ENCODE measurements at places on chromosomes 1 and 21.

DNA sequence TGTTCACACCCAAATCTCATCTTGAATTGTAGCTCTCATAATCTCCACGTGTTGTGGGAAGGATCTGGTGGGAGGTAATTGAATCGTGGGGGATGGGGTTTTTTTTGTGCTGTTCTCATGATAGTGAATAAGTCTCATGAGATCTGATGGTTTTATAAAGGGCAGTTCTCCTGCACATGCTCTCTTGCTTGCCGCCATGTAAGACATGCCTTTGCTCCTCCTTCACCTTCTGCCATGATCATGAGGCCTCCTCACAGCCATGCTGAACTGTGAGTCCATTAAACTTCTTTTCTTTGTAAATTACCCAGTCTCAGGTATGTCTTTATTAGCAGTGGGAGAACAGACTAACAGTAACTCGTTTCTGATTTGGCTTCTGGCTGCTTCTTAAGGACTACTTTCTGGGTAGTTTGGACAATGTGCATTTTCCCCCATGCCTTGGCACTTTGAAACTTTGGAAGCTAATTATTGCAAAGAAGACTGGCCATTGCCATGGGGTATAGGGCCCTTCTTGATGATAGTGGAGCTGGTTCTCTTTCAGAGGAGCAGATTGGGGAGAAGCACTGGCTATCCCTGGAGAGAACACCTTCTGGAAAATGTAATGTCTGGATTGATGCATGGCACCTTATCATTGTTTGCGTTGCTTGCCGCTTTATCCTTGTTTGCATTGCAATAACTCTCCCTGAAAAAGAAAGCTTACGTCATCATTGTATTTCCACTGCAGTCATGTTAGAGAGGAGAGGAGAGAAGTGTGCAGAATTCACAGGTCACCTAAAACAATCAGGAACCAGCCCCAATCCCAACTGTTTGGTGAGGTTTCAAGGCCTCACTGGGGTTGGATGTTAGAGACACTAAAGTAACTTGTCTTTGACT, 5.9 kb downstream of the CNIH3 start:
- no peak for DNase-seq

DNA sequence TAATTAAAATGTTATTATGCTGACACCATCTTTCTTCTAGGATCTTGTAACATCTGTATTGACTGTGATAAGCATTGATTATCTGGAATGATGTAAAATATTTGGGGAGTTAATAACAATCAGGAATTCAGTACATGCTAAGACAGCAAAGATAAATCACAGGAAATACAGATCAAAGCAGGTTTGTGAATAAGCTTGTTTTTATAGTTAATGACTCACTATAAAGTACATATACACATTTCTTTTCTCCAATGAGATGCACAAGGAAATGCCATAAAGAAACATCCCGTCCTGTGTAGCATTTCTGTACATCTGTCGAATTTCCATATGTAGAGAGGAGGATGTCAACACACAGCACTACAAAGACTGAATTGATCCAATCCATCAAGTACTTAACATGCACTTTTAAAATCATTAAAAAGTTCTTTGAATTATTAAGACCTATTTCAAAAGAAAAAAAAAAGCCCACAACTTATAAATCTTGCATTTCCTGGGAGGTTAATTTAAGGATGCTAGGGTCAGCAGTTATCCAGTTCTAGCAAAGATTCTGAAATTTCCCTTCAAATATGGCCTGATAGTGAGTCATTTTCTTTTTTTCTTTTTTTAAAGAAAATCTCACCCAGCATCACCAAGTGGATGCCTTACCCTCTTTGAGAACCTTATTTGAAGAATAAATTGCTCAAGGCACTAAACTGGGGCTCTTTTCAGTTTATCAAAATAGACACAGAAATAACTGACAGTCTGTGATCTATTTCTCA, 243.2 kb upstream of the NR5A2 start:
- no peak for DNase-seq

- no peak for DNase-seq
These were observed 79.5 kb upstream of the GREM2 start for GRCh38 chr1:240691501-240691900.

- no peak for DNase-seq
These were observed 480.4 kb upstream of the ZRANB2 start for GRCh38 chr1:71561206-71561605.

DNA sequence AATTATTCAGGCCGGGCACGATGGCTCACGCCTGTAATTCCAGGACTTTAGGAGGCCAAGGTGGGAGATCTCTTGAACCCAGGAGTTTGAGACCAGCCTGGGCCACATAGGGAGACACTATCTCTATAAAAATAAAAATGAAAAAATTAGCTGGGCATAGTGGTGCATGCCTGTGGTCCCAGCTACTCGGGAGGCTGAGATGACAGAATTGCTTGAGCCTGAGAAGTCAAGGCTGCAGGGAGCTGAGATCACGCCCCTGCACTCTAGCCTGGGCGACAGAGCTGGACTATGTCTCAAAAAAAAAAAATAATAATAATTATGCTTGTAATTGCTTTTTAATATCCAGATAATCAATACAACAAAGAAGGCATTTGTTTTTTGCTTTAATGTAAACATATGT, 91.3 kb downstream of the RIPK4 start:
- no peak for DNase-seq

- no peak for DNase-seq
These were observed 18.5 kb upstream of the GBP3 start for GRCh38 chr1:89041119-89041641.

DNA sequence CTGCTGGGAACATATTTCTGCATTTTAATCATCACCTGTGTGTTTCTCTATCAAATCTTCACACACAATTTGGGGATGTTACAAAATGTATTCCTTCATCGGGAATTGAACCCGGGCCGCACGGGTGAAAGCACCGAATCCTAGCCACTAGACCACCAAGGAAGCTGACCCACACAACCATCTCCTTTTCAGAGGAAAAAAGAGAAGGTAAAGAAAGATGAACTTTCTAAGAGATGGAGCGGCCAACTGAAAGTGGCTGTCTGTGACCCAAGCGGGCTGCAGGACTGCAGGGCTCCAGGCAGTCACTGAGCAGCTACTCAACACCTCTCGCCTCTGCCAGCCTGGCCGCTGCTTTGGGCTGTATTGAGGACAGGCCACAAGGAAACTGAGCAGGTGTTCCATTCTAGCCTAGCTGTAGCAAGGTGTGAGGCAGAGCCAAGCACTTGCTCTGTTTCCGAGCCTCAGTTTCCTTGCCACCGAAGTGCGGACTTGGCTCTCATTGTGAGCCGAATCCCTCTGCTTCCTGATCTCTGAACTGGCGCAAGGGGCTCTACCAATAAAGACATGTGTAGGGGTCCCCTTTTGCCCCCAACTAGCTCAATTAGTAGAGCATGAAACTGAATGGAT, 156.9 kb upstream of the NBPF11 start:
- DNase-seq, result no peak

- no peak for DNase-seq
These were observed 131.9 kb downstream of the VAV3 start for GRCh38 chr1:107833061-107833460.

GRCh38 chr1:37317870-37318467, 156.4 kb upstream of the ZC3H12A start:
- no peak for DNase-seq

DNA sequence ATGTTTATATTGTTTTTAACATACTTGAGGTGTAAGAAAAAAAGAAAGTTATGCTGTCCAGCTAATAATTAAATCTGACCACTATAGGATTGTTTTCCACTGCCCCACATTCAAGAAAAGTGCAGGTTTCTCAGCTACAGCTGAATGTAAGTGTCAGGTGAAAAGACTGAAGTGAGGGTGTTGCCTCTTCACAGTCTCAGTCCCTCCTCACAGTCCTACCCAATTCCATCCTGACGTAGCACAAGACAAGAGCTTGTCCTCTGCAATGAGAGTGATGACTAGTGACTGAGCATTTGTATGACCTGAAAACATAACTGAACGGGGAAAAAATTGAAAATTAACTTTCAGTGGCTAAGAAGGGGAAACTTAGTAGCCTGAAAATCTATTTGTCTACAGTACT, 1039.5 kb downstream of the ADGRL2 start:
- DNase-seq, result no peak

DNA sequence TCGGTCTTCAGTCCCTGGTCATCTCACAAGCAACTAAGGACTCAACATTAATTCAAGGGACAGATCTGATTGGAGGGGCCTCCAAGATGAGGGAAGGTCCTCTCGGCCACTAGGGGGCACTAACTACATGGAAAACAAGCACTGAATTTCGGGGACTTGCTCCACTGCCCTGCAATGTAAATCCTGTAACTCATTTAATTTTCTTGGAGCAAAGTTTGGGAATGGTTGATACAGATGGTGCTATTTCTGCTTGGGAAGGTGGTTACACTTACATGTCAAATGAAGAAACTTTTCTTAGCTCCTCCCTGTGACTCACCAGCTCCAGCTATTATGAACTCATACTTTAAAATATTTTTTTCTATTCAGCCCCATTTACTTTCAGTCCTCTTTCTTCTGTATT, 97.4 kb upstream of the KCNJ15 start:
- DNase-seq, result no peak

- DNase-seq, result no peak
These were observed 1.3 kb upstream of the SYT6 start for GRCh38 chr1:114154963-114155322.

GRCh38 chr1:50023292-50024159, at the start of gene AGBL4:
AGBL4 (minus strand) TSS chr1:50023954.
- DNase-seq, result no peak

- no peak for DNase-seq
These were observed 113.1 kb upstream of the BMP8A start for GRCh38 chr1:39378377-39378776.

GRCh38 chr1:172351754-172352161, 68.7 kb upstream of the C1orf105 start:
- DNase-seq, result no peak

GRCh38 chr1:200714504-200715187, 24.0 kb upstream of the CAMSAP2 start:
- no peak for DNase-seq

DNA sequence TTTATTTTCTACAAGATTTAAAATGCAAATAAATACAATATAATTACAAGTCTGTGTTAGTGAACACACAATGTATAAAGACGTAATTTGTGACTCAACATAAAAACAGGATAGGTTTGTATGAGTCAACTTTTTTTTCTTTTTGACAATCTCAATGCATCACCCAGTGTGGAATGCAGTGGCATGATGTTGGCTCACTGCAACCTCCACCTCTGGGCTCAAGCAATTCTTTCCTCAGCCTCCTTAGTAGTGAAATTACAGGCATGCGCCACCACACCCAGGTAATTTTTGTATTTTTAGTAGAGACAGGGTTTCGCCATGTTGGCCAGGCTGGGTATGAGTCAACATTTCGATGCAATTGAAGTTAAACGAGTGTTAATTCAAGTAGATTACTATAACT, 5.9 kb upstream of the SPRR2E start:
- no peak for DNase-seq
